ENCODE measurements at places on chromosomes 3 and 15. TPM values are rescaled to one million over a fixed set of nuclear protein-coding genes. Genes with fewer than 3 reads are reported as not detected.

CD200R1 gene
- total RNA-seq: 0.24 TPM

FBXO40 gene
- 1.2 TPM for total RNA-seq

LSAMP gene
- 6.4 TPM for total RNA-seq

DNA sequence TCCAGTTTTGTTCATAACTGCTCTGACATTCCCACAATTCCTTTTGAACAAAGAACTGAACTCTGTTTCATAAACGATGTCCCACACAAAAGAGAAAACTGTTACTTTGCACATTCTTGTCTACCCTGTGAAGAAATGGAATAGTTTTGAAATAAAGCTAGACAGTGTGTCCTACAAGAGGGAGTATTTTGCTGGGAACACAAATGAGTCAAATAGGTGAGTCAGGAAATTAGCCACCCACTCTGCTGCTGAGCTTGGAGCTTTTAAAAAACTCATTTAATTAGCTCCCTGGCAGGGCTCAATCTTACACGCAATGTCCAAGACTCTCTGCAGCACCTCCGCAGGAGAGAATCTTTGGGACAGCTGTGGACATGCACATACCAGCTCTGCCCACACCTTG, 193.4 kb downstream of the SLC9A9 start:
- no peak for DNase-seq

DNA sequence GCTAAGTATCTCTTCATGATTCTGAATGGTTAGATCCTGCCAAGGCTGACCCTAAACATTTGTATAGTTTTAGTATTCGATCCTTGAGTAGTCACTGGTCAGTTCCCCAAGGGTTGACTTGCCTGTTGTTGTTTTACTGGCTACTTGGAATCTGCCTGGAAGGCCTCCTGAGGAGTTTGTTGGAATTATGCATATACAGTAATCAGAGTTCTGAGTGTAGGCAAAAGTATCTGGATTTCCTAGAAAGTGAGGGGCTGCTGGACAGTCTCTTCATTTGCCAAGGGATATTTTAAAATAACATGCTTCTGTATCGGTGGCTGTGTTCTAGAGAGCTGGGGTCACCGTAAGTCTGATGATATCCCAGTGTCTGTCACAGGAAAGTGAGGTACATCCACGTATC, 333.2 kb upstream of the C2CD4B start:
- DNase-seq: no peak

DNA sequence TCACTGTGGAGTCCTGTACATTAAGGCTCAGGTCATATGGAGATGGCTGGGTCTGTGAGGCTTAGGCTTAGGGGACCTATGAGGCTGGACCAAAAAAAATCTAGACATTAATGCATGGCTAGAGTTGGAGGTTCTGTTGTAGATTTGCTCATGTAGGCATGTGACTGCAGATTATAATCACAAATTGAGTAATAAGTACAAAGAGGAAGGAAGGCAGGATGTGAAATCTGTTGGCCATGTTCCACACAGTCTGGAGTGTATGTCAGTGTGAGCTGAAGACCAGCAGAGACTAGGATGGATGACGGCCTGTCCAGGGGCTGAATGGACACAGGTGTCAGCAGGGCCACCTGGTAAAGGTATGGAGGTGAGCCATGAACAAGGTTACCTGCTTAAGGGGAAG, at the start of gene ST3GAL6:
Gene ST3GAL6 (plus strand): TSS at position 265 of the 400 bp plus-strand sequence. CDS start 5,101 bp downstream, outside the sequence.
- no peak for DNase-seq

DNA sequence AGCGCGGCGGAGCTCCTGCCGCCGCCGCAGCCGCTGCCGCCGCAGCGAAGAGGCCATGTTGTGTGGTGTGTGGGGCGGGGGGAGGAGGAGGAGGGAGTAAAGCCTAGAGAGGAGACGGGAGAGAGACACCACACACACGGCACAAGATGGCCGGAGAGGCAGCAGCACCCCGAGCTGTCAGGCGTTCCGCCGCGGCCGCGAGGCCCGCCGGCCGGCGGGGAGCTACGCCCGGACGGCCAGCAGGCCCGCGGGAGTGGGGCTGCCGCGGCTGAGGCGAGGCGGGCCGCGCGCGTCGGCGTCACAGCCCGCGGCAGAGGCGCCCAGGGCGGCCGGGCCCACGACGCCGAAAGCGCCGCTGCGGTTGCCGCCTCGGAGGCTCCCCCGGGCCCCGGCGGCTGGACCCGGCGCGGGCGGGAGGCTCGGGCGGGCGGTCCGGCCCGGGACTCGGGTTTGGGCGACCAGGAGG, 17.4 kb upstream of the CHD2 start:
- no peak for DNase-seq

DNA sequence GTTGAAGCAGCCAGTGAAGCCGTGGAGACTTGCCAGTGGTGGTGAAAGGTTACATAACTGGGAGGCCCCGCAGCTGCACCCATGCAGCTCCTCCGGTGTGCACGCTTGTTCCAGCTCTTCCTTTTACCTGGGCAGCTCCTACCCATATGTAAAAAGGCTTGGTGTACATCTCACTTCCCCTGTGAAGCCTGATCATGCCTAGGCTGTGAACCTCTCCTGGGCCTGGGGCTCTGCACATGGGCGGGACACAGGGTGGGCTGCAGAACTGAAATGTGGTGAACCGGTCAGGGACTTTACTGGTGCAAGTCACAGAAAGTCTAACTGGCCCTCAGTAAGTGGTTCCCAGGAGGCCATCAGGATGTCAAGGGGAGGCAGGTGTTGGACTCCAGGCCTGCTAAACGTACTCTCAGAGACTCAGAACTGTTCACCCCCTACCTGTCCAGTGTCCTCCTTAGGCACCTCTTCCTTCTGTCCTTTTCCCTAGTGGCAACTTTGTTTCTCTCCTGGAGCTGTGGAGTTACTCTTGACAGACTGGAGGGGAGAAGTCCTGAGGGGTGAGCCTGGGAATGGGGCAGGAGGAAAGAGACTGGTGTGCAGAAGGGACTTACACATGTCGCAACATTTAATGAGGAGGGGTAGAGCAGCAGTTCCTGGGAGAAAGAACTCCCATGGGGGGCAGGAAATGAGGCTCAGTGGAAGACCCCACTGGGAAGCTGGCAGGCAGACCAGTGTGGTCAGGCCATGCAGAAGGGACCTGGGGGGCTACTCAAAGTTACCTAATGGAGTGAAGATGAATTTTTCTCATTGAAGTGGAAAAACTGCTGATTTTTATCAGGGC, 148.1 kb downstream of the EEFSEC start:
- DNase-seq: no peak

All from ovary (tissue), 10 donors.